Stimulated activated CD8-positive, alpha-beta memory T cell treated with anti-CD3 and anti-CD28 coated beads, Interleukin-4, amount 100 ng/mL, for 4 hours (primary cell): ENCODE measurements at places on chromosomes 3 and 15.

- DNase-seq, result no peak
These were observed 648.1 kb downstream of the NTRK3 start for GRCh38 chr15:87608238-87609028.

DNA sequence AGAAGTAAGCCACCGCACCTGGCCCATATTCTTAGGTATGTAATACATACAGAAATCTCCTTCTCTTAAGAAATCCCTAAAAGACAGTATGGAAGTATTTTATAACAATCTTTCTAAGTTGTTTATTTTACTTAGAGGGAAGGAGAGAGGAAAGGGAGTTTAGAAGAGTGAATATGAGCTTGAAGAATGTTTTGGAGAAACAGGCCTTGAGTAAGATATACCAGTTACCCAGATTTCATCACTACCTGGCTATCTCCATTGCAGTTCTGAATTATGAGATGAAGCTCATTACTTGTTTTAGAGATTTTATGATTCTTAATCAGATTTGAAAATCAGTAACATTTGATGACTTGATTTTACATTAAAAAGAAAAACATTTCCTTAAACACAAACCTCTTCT lies 71.9 kb downstream of the DCUN1D1 start:
- no peak for DNase-seq

- DNase-seq, result no peak
These were observed 59.4 kb downstream of the PEX5L start for GRCh38 chr3:179977356-179977755.

DNA sequence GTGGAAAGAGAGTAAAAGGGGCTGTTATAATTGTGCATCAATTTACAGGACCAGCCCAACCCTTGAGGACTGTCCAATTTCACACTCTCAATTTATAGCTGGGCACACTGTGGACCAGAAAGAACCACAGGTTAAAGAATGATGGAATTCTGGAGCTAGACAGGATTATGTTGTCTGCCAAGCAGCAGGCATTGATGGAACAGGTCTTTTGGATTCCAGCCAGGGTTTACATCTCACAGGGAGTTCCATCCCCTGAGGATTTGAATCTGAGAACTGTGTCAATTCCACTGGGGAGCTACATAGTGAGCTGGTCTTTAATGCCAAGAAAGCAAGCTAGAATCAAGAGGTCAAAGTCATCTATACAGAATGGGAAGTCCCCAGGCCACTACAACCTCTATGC lies 389.5 kb upstream of the WNT5A start:
- no peak for DNase-seq
